Stimulated activated CD8-positive, alpha-beta memory T cell treated with anti-CD3 and anti-CD28 coated beads, Interleukin-4, amount 100 ng/mL, for 1 hour (primary cell): ENCODE measurements at places on chromosomes 3 and 15.

DNA sequence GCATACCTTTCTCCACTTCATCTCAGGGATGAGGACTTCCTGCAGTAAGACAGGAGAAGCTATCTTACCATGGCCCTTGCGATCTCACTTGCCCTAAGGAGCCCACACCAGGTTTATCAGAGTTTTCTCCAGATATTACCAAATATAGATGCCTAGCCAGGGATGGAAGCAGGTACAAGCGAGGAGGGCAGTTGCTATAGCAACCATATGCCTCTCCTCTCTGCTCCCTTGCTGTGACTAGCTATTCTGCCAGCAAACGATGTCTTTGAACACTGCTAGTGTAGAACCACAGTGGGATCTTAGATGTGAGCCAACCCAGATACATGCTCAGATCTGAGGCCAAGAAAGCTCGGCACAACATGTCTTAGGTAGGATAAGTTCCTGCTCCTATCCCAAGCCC is 33.9 kb downstream of the GRAMD2A start:
- DNase-seq, result no peak

DNA sequence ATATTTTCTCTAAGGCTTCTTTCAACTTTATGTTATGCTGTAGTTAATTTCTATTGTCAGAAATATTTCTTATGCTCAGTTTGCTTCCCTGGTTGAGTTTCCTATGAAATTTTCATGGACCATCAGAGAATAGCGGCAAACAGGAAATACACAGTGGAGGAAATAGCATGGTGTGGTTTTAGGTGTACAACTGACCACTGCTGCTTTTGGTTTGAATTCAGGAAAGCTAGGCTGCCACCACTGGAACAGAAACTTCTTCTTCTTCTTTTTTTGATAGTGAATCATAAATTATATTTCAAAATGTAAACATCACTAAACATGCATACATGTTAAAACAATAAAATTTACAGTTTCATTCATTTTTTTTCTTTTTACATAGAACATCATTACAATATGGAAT is 316.6 kb upstream of the TGFBR2 start:
- DNase-seq, result no peak

DNA sequence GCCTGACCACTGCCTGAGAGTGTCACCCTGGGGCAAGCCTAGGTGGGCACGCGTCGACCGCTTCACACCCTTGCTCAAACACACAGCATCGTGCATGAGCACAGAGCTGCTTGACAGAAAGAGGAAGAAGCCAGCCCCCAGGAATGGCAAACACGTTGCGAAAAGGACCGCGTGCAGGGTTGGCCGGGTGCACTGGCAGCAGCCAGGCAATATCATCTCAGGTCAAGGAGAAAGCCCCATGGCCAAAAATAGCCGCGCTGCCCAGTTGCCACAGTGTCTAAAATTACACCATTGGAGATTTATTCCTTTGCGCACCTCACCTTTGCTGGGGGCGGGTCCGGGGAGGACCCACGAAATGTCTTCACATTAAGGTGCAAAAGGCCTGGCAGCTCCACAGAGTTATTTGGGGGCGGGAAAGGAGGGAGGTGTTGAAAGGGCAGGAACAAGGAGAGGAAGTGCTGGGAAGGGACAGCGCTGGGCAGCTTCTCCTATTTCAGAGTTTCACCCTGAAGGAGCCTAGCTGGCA is 44.7 kb upstream of the NR2F2 start:
- no peak for DNase-seq

DNA sequence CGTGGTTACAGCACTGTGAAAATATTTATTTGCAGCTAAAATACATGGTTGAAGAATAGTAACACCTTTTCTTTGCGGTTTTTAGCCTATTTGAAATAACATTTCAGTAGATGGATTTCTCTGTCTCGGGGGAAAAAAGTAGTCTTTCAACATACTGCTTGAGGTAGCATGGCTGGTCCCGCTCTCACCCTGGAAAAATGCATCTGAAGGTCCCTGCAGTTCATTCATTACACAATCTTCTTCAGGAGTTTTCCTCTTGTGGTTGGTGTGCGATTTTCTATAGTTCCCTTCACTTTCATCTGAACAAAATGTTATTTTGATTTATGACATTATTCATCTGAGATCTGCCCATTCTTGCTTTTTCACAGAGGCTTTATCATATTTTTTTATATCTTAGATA is 75.9 kb downstream of the STRIT1 start:
- DNase-seq, result no peak

DNA sequence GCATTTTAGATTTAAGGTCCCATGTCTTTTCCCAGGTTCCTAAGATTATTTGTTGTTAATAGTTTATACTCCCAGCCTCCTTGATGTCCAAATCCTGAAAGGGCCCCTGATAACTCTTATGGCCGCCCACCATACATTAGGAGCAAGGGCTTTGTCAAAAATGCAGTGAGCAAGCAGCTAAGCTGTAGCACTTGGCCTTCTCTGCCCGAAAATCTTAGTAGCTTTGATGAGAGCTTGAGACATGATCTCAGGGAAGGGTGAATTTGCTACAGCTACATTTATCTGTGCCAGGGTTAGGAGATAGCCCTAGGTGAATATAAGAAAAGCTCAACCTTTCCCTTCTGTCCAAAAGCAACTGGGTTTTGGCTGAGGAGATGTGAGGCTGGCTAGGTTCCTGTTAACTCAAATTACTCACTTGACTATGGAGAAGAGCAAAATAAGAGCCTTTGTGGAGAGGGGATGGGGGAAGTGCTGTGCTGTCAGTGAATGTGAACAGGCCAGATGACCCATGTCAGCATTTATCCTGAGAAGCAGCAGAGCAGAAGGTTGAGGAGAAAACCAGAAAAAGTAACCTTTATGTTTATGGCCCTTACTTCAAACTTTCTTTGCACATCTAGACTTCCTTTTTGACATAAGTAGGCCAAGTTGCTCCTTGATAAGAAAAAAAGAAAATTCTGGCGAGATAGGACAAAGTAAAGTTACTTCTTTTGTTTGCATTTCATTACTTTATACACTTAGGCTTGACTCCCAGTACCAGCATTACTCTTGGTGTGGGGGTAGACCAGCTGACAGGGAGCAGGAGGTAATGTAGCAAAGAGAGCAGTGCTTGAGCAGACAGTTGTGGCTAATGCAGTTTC is 21.1 kb downstream of the MAPK6 start:
- no peak for DNase-seq

DNA sequence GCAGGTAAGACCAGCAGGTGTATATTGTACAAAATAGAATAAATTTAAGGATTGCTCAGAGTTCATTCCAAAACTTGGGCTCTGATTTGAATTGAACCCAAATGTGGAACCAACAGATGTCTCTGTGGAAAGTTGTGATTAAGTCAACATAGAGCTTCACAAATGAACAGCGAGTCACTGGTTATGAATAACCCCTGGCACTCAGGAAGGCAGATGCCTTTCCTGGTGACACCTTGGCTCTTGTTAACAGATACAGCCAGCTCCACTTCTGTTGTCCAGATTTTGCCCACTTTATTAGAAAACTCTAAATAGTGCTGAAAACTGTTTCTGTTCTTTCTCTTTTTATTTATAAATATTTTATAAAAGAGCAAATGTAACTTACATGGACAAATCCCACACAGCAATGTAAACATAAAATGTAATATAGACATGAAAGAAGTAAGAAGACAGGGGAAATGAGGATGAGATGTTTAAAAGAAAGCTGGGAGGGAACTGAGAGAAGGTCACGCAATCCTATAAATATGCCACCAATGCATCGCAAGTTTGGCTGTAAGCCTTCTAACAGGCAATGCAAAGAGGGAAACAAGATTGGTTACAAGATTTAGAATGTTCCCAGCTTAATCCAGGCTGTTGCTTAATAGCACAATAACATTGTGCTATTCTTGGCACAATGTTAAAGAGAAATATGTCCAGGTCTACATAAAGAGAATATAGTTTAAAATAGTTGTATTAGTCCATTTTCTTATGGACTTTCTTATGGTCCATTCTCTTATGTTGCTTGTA is 495.5 kb downstream of the TAFA4 start:
- no peak for DNase-seq

DNA sequence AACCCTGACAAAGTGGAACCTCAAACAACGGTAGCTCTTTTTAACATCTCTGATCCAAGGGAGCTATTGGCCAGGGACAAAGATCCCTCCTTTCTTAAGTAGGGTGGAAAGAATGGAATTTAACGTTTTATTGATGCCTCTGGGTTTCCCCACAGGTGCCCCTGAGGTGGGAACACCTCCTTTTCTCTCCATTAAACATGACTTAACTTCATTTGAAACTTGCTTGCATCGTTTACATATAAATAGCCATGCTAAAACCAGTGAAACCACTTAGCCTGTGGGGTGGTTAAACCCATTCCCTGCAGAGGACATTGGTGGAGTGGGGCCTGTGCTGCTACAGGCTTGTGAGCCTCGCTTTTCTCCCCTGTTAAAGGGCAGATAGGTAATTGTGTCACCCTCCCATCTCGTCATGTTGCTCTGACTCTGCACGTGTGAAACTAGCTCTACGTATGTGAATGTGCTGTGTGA is 9.7 kb downstream of the CGNL1 start:
- DNase-seq, result no peak

DNA sequence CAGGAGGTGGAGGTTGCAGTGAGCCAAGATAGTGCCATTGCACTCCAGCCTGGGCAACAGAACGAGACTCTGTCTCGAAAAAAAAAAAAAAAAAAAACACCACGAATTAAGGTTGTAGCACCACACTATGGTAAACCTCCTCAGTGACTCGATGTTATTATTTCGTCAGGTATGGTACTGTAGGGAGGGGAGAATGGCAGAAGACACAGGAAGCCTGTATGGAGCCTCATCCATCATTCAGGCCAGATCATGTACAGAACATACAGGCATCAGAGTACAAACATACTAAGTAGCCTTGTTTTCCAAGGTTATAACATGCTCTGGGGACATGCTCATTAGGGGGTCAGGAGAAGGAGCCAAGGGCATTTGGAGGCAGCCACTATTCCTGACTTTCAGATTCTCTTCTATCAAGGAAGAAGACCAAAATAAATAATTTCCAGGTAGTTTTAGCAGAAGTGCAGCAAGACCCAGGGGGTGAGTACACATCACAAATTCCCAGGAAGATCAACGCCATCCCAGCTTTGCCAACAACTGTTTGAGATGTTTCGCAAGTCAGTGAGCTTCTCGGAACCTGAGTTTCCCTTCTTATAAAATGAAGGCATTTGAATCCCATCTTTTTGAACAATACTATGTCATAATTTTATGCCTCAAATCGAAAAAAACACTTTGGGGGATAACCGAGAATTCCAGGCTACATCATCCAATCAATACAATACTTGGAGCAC is 79.8 kb downstream of the FOXP1 start:
- no peak for DNase-seq

GRCh38 chr3:100123112-100123511 is 8.8 kb upstream of the FILIP1L start:
- no peak for DNase-seq

GRCh38 chr3:136142592-136142991 is 53.5 kb downstream of the MSL2 start:
- no peak for DNase-seq

- DNase-seq, result no peak
These were observed 45.2 kb upstream of the LMCD1 start for GRCh38 chr3:8456412-8456811.

DNA sequence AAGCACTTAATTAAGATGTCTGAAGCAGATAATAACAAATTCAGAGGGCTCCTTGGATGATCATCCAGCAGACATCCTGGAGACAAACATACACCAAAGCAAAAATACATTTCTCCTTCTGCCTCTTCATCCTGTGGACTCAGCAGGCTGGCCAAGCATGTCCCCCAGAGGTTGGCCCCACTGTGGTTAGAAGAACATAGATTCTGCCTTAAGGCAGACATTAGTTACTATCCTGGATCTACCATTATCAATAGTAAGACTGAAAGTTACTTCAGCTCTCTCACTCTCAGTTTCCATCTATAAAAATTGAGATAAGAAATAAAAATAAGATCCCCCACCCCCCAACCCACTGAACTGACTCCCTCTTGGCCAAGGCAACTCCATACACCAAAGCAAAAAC is 28.6 kb upstream of the TGFBR2 start:
- DNase-seq, result no peak

- DNase-seq, result no peak
These were observed 24.8 kb upstream of the MEIS2 start for GRCh38 chr15:37125143-37125542.

DNA sequence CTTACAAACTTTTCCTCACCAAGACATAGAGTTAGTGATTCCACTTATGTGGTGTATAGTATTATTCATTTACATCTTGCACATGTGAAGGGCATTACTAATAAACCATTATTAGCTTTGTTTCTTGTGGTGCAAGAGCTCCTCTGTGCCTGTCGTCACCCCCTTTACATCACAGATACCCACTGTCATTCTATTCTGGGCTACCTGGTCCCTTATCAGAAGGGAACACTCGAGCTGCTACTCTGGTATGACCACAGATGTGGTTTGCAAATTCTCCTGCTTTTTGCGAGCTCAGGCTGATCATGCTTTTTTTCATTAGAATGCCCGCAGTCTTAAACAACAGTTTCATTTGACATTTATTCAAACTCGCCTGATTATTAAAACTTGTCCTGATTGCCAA is 13.9 kb upstream of the SENP2 start:
- DNase-seq, result no peak

DNA sequence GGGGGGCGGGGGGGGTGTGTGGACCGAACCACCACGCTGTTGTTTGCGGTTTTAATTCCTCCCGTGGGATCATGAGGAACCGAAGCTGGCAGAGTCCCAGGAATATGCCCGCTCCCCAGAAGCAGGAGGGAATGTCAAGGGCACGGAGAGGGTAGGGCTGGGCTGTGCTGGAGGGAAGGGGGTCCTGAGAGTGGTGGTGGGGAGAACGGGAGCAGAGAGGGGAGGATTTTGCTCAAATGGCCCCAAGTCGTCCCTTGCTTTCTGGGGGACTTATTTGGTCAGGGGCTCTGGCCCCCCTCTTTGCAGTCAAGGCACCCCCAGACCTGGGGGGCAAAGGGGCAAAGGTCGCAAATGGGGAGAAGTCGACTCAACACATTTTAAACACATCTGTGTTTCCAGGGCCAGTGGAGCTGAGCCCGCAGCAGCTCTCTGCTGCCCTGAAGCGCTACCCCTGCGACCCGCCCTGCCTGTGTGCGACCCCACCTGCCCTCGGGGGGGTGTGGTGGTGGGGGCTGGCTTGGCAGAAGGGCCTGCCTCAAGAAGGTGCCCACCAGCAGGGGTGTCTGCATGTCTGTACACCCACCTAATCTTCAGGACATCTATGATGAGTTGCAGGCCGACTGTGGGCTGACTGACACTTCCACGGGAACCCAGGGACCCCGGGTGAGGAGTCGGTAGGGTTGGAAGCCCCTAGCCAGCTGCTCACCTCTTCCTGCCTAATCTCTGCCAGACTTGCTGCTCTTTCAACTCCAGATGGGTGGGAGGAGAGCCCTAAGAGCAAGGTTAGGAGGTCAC is 602 bp upstream of the ATP2B2 start:
- DNase-seq, result no peak

DNA sequence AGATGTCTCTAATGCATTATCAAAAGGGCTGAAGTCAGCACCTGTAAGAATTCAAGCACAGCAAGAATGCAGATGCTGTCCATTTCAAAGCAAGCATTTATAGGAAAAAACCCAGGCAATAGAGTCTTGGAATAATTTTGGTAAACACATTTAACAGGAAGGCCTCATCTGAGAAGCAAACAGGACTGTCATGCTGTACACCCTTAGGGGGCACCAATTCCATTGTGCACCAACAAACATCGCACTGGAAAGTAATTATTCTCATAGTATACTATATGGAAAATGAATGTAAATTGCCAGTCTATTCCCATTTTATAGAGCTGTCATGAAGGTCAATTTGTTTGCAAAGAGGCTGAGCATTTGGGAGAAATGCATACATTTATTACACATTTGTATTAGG is 247.3 kb upstream of the SUCLG2 start:
- DNase-seq, result no peak
